ENCODE measurements at places on chromosomes 12 and 14.

- DNase-seq = no peak
Measured at GRCh38 chr14:92616178-92616577, 102.6 kb downstream of the RIN3 start.

GRCh38 chr14:100102156-100102785 is 37.0 kb downstream of the EVL start:
- no peak for DNase-seq

DNA sequence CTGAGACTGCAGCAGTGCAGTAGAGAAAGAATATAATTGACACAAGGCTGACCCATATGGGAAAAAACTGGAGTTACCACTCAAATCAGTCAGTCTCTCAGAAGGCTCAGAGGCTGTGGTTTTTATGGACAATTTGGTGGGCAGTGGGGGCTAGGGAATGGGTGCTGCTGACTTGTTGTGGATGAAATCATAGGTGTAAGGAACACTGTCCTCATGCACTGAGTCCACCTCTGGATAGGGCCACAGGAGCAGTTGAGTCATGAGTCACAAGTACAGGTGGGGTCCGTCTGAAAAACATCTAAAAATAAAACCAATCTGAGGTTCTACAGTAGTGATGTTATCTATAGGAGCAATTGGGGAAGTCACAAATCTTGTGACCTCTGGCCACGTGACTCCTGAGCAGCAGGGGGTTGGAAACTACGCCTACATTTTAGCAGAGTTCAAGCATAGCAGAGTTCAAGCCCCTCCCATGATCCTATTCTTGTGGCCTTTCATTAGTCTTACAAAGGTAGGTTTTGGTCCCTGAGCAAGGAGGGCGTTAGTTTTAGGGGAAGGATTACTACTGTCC is 18.1 kb upstream of the SGPP1 start:
- no peak for DNase-seq

GRCh38 chr12:69343357-69343756 is 4.8 kb upstream of the LYZ start:
- DNase-seq = no peak

GRCh38 chr12:46490635-46491034 is 118.1 kb upstream of the SLC38A2 start:
- DNase-seq = no peak

- DNase-seq = no peak
Measured at GRCh38 chr12:103623716-103624115, 36.6 kb downstream of the STAB2 start.

- no peak for DNase-seq
Measured at GRCh38 chr12:116861320-116861719, 19.9 kb downstream of the HRK start.

GRCh38 chr12:4530982-4531586 is 7.6 kb upstream of the RAD51AP1 start:
- no peak for DNase-seq

DNA sequence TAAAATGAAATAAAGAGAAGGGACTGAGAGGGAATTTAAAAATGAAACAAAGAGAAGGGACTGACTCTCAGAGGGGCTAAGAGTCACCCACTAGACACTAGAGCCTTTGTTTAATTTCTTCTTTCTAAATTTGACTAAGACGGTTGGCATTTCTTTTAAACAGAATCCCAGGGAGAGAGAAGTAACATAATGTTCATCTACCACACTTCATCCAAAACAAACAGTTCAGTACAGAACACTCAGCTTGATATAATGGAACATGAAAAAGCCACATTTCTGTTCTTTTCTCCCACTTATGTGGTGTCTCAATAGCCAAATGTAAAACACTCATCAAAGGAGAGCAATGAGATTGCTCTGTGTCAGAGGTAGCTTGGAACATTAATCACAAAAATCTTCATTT is 10.1 kb upstream of the NT5DC3 start:
- no peak for DNase-seq

- DNase-seq = no peak
Measured at GRCh38 chr12:118098911-118099671, 4.7 kb downstream of the VSIG10 start.

- no peak for DNase-seq
Measured at GRCh38 chr12:50127546-50127945, 15.5 kb downstream of the COX14 start.

DNA sequence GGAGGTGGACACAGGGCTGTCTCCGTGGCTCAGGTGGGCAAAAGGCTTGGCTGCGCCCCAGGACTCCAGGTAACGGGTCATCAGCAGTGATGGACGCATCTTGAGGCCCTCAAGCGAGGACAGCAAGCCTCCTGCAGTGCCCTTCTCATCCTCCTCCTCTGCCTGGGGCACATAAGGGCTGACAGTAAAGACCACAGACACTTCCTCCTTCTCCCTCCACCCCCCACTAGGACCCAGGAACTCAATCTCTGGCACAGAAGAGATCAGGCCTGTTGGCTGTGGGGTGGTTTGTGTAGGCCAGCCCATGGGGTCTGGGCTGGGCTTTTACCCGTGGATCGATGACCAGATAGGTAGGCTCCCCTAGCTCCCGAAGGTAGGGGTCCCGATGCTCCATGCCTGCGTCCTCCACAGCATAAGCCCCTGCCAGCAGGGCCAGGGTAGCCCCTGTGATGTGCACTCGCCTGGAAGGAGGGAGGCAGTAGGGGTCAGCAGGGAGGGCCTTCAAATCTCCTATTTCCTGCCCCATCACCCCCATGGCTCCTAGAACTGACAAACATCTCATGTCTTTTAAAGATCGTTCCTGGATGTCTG is 5.7 kb downstream of the ADCY4 start:
- DNase-seq = no peak

DNA sequence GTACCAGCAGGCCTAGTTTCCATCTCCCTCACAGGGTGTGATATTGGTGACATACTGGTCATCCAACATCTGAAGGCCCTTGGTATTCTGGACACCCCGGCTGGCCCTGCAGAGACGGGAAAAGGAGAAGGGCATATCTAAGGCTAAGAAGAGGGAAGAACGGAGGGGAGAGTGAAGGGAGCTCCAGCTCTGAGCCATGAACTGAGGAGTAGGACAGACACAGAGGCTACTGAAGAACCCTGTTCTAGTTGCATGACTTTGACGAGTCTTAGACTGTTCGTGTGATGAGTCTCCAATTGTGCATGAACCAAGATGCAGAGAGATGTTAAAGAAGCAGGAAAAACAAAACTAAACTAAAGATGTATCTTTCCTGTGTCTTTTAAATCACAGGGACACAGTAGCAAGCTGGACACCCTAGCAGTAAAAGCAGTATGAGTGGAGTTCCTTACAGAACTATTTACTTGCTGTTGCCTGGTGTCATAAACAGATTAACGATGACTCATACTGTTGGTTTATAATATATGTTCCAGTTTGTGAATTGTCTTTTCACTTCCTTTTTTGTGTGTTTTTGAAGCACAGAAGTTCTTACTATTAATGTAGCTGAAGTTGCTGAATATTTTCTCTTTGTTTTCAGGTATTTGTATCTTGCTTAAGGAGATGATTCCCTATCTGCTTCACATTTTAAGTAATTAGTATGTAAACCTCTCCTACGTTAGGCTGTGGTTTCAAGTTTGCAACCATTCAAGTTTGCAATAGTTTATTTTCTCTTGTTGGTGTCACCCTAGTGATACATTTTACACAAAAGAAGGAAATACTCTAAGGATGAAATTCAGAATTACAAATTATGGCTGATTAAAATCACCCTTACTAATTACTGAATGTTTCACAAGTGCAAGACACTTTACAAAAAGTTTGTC is 15.7 kb downstream of the FAR2 start:
- no peak for DNase-seq

DNA sequence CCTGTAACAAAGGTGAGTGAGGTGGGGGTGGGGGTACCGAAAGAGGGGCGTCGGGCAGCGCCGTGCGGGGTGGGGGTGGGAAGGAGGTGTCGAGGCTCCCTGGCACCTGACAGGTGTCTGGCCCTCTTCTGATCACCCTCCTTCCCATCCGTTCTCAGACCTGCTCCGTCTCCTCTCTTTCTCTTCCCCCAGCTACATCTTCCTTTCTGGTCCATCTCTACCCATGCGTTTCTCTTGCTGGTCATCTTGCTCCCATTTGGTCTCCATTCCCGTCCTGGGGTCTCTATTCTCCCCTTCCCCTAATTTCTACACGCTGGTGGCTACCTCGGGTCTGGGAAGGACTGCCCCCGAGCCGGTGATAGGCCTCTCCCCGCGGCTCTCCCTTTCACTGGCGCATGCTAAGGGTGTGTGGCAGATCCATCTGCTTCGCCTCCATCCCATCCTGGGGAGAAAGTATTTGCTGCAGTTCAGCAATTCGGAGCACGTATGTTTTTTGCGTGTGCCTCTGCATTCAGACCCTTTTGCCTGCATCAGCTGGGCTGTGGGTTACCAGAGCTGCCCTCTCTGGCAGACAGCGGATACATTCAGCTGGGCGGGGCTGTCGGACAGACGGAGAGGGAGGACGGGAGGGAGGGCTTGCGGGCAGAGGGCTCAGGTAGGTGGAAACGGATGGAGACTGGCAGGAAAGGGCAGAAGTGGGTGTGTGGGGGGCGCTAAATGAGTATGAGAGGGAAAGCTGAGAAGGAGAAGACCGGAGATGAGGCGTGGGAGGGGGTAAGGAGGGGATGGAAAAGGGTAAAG is 730 bp downstream of the CLSTN3 start:
- DNase-seq = no peak

GRCh38 chr14:19878029-19878642 is 3.2 kb downstream of the OR4K2 start:
- no peak for DNase-seq

GRCh38 chr12:96093543-96094196 is 58.3 kb upstream of the LTA4H start:
- DNase-seq = no peak

DNA sequence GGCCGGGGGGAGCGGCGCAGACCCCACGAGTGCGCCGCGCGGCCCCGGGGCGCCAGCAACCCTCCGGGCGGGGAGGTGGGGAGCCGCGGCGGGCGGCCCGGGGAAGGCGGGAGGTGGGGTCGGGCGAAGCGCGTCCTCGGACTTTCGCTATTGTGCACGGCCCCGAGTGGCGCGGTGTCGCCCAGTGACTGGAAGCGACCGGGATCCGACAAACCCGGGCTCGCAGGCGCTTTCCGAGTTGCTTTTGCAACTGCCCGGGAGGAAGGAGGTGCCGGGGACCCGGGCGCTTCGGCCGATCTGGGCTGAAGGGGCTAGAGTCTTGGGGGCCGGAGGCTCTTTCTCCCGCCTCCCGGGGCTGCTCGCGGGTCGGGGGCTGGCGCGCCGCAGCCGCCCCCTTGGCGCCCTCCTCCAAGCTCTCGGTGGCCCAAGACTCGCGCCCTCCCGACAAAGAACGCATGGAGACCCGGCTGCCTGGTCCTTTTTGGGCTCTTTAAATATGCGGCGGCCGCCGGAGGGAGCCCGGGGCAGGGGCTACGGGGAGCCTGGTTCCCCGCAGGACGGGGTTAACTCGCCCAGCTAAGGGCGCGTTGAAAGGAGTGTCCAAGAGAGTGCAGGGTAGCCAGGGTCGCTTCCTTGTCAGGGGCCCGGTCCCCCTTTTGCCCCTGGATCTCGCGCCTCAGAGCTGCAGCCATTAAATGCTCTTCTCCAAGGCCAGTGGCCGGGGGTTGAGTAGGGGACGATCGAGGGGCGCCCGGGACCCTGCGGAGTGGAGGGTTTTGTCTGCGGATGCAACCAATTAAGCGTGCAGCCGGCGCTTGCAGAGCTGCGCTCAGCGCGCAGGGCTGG is 1.4 kb downstream of the HMGA2 start:
- no peak for DNase-seq

DNA sequence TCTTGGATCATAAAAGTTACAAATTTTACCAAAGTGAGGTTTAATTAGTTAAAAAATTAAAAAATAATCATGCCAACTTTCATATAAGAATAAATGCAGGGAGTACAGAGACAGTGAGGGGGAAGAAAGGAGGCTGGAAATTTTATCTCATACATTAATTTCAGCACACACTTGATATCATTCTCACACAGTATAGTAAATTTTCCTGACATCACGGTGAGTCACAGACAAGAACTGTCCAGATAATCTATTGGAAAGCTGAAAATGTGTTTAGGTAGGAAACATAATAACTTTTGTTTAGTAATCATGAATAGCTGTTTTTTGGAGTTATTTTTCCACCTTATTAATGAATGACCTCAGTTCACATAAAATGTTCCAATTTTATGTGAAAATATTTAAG is 1204.8 kb downstream of the GALC start:
- no peak for DNase-seq

GRCh38 chr12:90404071-90404470 is 550.9 kb downstream of the CCER1 start:
- DNase-seq = no peak

DNA sequence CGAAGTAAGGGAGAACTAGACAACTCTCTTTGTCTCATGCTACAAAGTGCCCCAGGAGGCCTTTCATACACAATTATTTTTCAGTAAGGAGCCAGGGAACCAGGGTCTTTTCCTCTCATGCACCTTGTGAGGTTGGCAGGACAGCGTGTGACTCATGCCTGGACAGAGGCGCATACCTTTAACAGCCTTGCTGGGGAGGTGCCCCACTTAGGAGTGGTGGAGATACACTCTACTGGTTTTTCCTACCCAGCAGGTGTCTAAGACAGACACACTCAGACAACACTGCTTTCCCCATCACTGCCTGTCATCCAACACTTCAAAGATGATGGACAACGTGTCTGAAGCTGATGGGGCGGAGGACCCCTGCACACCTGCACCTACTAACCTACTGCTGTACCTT is 49.1 kb downstream of the B4GALNT3 start:
- no peak for DNase-seq

- DNase-seq = no peak
Measured at GRCh38 chr14:101619484-101619883, 58.2 kb downstream of the DIO3 start.

GRCh38 chr14:34359420-34360117 is 102.5 kb downstream of the SPTSSA start:
- DNase-seq = no peak

DNA sequence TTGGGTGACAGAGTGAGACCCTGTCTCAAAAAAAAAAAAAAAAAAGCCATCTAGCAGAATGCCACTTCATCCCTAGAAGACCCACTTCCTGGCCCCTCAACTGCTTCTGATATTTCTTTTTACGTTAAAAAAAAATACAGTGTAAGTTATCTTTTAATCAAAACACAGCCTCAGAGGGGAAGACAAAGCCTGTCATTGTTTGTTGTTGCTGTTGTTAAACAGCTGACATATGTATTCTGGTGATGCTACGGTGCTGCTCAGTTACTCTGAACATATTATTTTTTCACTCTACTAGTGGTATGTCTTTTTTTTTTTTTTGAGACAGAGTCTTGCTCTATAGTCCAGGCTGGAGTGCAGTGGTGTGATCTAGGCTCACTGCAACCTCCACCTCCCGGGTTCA is 75.4 kb downstream of the PAPLN start:
- no peak for DNase-seq

DNA sequence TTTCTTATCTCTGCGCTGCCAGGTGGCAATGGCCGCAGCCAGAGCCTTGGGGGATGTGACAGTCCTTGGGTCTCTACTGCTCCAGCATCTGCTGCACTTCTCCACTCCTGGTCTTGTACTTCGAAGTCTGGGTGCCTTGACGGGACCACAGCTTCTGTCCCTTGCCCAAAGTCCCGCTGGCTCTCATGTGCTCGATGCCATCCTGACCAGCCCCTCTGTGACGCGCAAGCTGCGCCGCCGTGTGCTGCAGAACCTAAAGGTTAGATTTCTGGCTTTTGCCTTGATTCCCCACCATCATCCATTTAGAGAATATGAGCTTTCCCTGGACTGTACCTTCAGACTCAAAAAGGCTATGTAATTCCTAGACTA is 3.8 kb downstream of the CIDEB start:
- DNase-seq = no peak

GRCh38 chr14:56709201-56709600 is 101.1 kb downstream of the OTX2 start:
- DNase-seq = no peak

- no peak for DNase-seq
Measured at GRCh38 chr12:128077211-128077916, 189.6 kb upstream of the TMEM132C start.

- DNase-seq = no peak
Measured at GRCh38 chr12:24919346-24920001, 29.4 kb downstream of the BCAT1 start.
